Right renal pelvis (tissue), 4 donors: ENCODE measurements at places on chromosomes 7 and 10. TPM values are rescaled to one million over a fixed set of nuclear protein-coding genes. Genes with fewer than 3 reads are reported as not detected.

GAD2 gene
- polyA plus RNA-seq: 1.6 TPM

GTPBP10 gene
- 24.3 TPM for polyA plus RNA-seq

CAMK2B gene
- 2.4 TPM for polyA plus RNA-seq

PIK3CG gene
- 2.9 TPM for polyA plus RNA-seq

FBXO24 gene
- polyA plus RNA-seq: 2.2 TPM

SEC24C gene
- 73.1 TPM for polyA plus RNA-seq

SLC29A4 gene
- 29.6 TPM for polyA plus RNA-seq

MMD2 gene
- polyA plus RNA-seq: not detected

HMX2 gene
- 1.3 TPM for polyA plus RNA-seq

GTPBP4 gene
- 61.6 TPM for polyA plus RNA-seq

TRPV6 gene
- polyA plus RNA-seq: 9.8 TPM

TMEM178B gene
- 0.40 TPM for polyA plus RNA-seq

SLC26A5 gene
- polyA plus RNA-seq: 0.17 TPM

CYP2W1 gene
- polyA plus RNA-seq: 1.2 TPM

NPC1L1 gene
- 2.9 TPM for polyA plus RNA-seq

VSTM2A gene
- polyA plus RNA-seq: 2.7 TPM

PCDH15 gene
- polyA plus RNA-seq: 4.5 TPM

CC2D2B gene
- 1.6 TPM for polyA plus RNA-seq
